NCI-H748 treated with DMSO at 0.1 percent for 48 hours (cell line): ENCODE measurements at places on chromosomes 1 and 21.

DNA sequence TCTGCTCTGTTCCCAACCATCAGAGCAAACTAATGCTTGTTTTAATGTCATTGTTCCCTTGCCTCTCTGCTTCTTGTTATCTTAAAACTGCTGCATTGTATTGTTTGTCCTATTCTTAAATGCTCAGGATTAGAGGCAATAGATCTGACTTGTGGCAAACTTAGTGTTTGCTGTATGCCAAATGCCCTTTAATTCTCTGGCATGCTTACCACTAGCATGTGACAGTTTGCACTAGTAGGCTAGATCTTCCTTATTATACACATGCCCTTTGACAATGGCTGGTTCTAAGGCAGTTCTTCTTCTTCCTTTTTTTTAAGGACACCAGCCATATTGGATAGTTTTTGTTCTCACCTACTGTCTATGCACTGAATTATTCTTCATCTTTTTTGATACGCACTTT lies 30.1 kb downstream of the PALMD start:
- no peak for DNase-seq

DNA sequence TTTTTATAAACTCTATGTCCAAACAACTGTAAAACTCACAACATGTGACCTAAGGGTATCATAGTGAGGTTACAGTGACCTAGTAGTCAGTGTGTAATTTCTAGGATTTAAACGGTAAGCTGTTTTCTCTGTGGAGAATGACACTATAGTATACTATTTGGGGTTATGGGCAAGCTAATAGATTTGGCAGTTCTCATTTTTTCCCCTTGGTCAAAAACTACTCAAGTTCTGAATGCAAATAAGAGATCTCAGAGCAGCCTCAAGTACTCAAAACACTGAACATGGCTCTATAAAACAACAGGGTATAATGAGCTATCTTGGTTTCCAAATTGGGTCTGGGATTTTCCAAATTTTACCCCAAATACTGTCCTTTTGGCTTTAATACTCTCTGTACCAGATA lies 88.5 kb upstream of the HMCN1 start:
- no peak for DNase-seq

GRCh38 chr1:93419344-93419743 lies 28.6 kb upstream of the FNBP1L start:
- no peak for DNase-seq

GRCh38 chr1:206558794-206559671 lies 51.7 kb downstream of the RASSF5 start:
- DNase-seq, result no peak

DNA sequence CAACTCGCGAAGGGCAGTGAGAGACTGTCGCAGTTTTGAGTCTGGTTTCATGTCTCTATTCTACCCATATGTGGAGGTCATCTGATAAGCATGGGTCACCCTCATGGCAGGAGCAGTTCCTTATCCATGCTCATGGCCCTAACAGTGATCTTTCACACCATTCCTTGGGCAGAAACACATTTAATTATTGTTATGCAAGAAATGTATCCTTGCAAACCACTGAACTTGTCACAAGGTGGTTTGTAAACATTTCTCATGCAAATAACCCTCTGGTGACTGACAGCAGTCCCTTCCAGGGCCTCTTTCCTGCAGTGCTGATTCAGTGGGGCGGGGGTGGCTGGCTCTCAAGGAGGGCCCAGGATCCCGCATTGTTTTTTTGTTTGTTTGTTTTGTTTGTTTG lies 421.4 kb upstream of the RUNX1 start:
- DNase-seq, result no peak
